ENCODE measurements at places on chromosomes 1 and 21.
A peak's percentile ranks its signal among the peaks of the same experiment; 100 is the strongest.

GRCh38 chr1:35886577-35887431, 3.8 kb downstream of the AGO1 start:
- DNase-seq: peak; percentile 73

DNA sequence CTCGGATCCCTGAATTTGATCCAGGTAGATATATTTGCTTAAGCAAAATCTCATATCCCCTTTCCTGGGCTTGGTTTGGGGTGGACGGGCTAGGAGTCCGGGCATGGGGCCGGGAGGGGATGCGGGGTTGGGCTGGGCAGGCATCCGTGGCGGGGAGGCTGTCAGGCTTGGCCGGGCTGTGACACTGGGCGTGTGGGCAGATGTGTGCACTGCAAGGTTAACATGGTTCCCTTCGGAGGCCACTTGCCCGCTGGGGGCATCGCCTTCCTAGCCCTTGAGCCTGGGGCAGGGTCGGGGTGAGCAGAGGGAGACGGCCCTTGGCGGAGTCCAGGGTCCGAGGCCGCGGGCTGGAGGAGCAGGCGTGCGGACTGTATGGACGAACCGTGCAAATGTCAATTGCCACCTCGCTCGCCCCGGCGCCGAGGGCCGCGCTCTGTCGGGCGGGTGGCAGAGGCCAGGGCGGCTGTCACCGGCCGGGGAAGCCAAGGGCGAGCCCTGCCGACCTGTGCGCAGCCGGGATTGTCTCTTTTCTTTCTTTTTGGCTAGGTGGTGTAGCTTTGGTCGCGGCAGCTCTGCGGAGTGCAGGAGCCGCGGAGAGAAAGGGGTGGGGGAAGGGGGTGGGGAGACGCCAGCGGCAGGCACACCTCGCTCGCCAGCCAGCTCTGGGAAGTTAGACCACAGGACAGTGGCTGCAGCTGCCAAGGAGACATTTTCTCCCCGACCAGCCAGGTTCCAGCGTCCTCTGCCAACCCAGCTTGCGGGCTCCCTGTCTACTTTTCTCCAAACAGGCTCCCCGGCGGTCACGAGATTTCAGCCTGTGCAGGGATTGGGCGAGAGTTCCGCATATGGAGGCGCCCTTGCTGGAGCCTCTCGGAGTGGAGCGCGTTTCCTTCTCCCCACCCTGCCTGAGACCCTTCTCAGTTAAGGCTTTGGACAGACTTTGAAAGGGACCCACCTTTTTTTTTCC, 1.3 kb downstream of the RCOR3 start:
- peak; percentile 89 for DNase-seq

DNA sequence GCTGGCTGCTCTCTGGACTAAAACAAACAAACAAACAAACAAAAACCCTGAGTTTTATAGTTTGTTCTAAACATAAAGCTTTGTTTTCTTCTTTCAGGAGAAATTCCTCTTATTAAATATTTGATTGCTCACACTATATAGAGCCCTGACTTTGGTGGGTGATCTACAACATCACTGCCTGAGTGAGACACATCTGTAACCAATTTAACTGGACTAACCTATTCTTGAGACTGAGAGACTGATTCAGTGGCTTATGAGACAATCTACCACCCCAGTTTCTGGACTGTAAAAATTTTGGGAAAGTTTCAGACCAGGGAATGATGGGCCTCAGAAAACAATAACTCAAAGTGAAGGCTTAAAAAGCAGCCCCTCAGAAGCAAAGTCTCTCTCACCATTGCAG, 537.0 kb downstream of the NEGR1 start:
- no peak for DNase-seq

- no peak for DNase-seq
Observed at GRCh38 chr21:14550135-14550534, 4.0 kb upstream of the SAMSN1 start.

GRCh38 chr1:66357478-66358197, 176.3 kb upstream of the SGIP1 start:
- no peak for DNase-seq

GRCh38 chr1:107843989-107844388, 121.0 kb downstream of the VAV3 start:
- DNase-seq: no peak

- no peak for DNase-seq
Observed at GRCh38 chr1:223208164-223209076, 65.4 kb upstream of the TLR5 start.

- DNase-seq: no peak
Observed at GRCh38 chr1:215502081-215502480, 65.0 kb upstream of the KCTD3 start.

- DNase-seq: peak; percentile 23
Observed at GRCh38 chr1:203126151-203126865, 1.2 kb upstream of the ADORA1 start.

DNA sequence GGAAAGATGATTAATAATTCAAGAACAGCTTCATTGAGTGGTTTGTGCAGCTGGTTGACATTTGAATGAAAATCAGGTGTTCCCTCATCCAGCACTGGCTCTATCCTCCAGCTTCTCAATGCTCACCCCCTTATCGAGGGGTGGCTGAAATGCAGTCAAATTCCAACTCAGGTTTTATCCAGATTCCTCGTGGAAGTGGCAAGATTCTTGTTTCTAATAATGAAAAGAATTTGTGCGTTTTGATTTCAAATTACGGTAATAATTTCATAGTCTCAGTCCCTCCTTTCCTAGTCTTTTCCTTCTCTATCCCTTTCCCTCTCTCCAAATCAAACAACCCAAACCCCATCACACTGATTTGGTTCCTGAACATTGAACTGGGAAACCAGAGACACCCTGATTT, 3.1 kb downstream of the CNIH3 start:
- DNase-seq: no peak

DNA sequence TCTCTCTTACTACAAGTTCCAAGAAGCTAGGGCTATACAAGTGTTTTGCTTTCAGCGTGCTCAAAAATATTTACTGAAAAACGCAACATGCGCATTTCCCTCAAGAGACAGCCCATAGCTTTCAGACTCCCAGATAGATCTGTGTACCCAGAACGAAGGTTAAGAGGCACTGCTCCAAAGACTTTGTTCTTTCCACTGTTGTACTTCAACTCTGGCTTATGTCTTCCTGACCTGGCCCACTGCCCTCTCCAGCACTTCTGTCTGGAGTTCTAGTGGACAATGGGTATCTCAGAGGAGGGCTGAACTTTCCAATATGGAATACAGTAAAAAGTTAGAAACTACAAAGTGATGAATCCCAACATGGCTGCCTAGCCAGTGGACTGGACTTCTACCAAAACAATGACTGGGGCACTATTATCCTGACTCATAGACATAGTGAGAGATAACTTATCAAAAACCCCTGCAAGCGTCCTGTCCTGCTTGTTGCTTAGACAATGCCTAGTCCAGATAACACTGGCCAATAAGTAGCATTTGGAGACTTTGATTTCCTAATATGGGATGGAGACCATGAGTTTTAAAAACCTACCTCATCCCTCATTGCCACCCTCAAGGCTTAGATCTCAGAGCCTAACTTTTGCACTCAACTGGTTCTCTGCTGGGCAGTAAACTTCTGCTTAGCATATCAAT, 8.8 kb upstream of the ADAR start:
- DNase-seq: no peak
